Upper lobe of left lung (tissue), 6 donors: ENCODE measurements at places on chromosomes 5 and 9. TPM values are rescaled to one million over a fixed set of nuclear protein-coding genes. Genes with fewer than 3 reads are reported as not detected.

DNA sequence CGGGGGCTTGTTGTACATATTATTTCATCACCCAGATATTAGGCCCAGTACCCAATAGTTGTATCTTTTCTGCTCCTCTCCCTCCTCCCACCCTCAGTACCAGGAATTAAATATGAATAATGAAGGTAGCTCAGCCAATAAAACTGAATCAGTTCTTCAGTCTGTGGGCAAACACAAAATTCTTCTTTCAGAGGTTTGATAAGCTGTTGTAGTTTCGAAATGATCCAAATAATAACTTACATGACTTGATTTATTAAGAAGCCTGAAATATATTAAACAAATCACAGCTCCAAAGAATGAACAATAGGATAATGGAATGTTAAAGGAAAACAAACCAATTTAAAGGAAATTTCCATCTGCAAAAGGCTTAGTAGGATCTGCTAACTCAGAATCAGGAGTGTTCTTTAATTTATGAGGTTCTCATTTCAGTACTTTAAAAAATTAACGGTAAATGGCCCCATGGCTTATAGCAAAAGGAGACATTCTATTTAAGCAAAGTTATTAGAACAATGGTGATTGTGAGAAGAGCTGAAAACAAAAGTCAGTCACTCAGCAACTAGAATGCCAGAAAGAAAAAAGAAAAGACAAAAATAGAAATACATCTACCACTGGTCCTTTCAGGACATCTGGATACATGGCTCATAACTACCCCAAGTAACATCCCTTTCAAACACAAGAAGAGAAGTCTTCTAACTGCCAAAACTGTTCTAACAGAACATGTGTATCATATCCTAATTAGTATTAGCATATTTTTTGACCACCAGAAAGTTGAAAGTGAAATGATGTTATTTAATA lies 62.4 kb downstream of the NR3C1 start:
- no peak overlapping the region for H3K4me3 ChIP-seq
- no peak overlapping the region for H3K27ac ChIP-seq
- H3K4me1 ChIP-seq: peaks cover 13% of the 10 kb centered on the region
- H3K36me3 ChIP-seq: no peaks in the 10 kb centered on the region

GRCh38 chr9:17936365-17936764 lies 357.5 kb downstream of the SH3GL2 start:
- H3K36me3 ChIP-seq: no peaks in the 10 kb centered on the region
- H3K27me3 ChIP-seq: no peaks in the 10 kb centered on the region
- H3K27ac ChIP-seq: no peak overlapping the region

DNA sequence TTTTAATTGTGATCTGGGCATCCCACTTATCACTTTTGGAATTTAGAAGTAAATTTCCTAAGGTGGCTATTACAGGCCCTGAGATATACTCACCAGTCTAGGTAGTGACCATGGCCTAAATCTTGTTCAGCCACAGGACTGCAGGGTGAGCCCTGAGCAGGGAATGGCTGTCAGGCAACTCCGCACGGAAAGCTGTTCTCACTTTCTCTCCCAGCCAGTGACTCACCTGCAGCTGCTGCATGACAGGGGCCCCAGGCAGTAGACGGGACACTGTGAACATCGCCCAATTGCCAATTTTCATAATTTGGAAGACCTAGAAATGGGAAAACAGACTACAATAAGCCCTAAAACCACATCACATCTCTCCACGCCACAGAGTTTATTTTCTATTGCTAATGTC lies 69.6 kb upstream of the TAF1L start:
- H3K27me3 ChIP-seq: no peaks in the 10 kb centered on the region
- DNase-seq: no peak
- H3K27ac ChIP-seq: no peak overlapping the region
- H3K36me3 ChIP-seq: no peaks in the 10 kb centered on the region
- H3K4me3 ChIP-seq: no peak overlapping the region

DNA sequence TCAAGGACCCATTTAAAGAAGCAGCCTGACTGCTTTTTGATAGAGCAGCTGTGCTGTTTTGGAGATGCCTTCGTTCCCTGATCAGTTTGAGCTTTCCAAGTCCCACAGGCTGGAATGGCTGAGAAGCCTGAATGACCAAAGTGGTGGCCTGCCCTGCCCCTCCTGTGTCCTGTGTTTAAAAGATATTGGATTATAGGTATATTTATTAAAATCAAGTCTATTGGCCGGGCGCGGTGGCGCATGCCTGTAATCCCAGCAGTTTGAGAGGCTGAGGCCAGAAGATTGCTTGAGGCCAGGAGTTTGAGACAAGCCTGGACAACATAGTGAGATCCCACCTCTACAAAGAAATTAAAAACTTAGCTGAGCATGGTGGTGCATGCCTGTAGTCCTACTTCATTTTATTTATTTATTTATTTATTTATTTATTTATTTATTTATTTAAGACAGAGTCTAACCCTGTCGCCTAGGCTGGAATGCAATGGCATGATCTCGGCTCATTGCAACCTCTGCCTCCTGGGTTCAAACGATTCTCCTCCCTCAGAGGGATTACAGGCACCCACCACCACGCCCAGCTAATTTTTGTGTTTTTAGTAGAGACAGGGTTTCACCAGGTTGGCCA lies 87.7 kb downstream of the CACNA1B start:
- H3K36me3 ChIP-seq: no peaks in the 10 kb centered on the region
- no peak overlapping the region for H3K4me3 ChIP-seq
- no peak overlapping the region for H3K27ac ChIP-seq
- no peak for DNase-seq

DNA sequence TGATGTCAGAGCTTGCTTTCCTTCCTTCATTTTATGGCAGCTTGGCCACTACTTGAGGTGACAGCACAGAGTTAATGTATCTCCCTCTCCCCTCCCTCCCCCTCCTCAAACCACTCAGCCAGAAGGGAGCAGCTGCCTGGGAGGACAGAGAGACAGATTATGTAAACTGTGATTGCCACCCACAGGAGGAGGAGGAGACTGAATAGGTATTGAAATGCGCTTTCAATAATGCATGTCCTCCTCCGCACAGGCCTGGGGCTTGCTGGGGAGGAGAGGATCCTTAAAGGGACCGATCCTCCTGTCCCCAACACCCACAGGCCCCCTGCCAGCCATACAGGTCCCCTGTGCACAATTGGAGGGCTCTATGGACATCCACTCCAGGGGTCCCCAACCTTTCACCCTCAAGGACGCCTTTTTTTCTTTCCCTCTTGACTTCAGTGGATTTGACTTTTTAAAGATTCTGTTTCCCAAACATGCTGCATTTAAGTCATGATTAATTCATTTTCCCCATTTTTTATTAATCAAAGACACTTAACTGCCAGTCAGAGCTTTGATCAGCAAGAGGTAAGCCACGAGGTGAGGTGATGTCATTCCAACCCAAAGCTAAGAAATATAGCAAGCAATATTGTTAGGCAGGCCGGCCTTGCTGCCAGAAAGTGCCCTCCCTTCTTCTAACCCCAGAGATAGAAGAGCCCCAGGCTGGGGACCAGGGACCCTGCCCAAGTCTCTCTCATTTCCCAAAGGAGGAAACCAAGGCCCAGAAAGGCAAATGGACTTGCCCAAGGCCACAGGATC lies 47.5 kb upstream of the CPLX2 start:
- no peaks in the 10 kb centered on the region for H3K36me3 ChIP-seq
- H3K27me3 ChIP-seq: no peaks in the 10 kb centered on the region
- no peak overlapping the region for H3K27ac ChIP-seq
- no peaks in the 10 kb centered on the region for H3K4me1 ChIP-seq

Gene SLC6A7
- not detected for total RNA-seq

Gene RASGEF1C
- not detected for total RNA-seq

Gene SPATA31D4
- total RNA-seq: not detected

Gene PCDHB2
- 0.79 TPM for total RNA-seq
